Erythroblast (primary cell): ENCODE measurements at places on chromosomes 7 and 10.

DNA sequence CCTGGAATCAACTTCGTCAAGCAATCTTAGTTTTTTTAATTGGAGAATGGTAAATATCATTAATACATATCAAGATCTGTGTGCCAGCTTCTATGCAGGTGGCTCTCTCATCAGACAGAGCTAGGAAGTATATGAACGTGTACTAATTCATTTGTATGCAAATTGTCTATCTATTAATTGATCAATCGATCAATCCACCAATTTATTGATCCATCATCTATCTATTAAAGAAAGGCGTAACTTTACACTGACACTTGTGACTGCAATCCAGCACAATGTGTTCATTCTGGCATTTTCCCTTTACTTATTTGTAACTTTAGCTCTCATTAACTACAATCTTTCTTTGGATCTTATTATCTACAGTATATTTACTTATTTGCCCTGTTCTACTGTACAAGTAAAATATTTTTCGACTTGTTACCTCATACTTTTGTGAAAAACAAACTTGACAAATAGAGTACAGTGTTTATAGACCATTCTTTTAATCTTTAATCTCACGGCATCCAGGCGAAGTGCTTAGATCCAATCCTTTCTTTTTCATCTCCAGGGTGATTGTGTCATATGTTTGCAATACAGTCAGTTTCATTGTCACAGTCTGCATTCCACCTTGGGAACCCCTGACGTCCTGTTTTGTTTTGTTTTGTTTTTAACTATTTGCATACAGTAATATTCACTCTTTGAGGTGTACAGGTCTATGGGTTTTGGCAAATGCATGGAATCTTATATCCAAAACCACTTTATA is 22.0 kb upstream of the GHRHR start:
- DNase-seq: no peak

- DNase-seq: no peak
Measured at GRCh38 chr7:1807821-1808600, 137.9 kb downstream of the ELFN1 start.

- DNase-seq: no peak
Measured at GRCh38 chr7:132177708-132178401, 398.4 kb downstream of the PLXNA4 start.

- DNase-seq: no peak
Measured at GRCh38 chr10:3236644-3237404, 64.2 kb upstream of the PITRM1 start.

DNA sequence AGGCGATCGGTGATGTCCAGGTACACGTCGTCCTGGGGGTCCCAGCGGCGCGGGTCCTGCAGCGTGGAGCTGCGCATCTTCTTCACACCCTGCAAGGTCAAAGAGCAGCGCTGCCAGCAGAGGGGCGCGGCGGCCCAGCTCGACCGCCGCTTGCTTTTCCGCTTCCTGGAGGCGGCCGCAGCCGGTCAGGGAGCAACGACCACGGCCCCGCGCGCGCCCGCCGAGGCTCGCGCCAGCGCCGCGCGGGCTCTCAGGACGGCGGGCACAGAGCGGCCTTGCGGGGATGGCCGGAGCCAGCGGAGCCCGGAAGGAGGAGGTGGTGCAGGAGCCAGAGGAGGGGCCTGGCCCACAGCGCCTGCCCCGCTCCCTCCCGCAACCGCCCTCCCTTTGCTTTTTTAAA is 76.4 kb upstream of the CDC14C start:
- DNase-seq: no peak
